ENCODE measurements at places on chromosomes 13 and 19. TPM values are rescaled to one million over a fixed set of nuclear protein-coding genes. Genes with fewer than 3 reads are reported as not detected.

CGB8 gene
- total RNA-seq = not detected

ZNF426 gene
- 20.0 TPM for total RNA-seq

CGB2 gene
- not detected for total RNA-seq

- no peaks in the 10 kb centered on the region for H3K36me3 ChIP-seq
- peak; percentile 48 for DNase-seq
- no peak overlapping the region for H3K4me3 ChIP-seq
- no peaks in the 10 kb centered on the region for H3K27me3 ChIP-seq
- H3K27ac ChIP-seq = no peak overlapping the region
- no peaks in the 10 kb centered on the region for H3K4me1 ChIP-seq
These were observed 50.3 kb downstream of the ZNF44 start for GRCh38 chr19:12244370-12244769.

- H3K4me1 ChIP-seq = peaks cover 36% of the 10 kb centered on the region
- no peak for DNase-seq
- no peaks in the 10 kb centered on the region for H3K27me3 ChIP-seq
- H3K4me3 ChIP-seq = no peak overlapping the region
- H3K27ac ChIP-seq = no peak overlapping the region
- H3K36me3 ChIP-seq = no peaks in the 10 kb centered on the region
These were observed 14.7 kb upstream of the HMGB1 start for GRCh38 chr13:30480292-30480950.

PCID2 gene
- 107 TPM for total RNA-seq

PLK5 gene
- 0.23 TPM for total RNA-seq

SH2D3A gene
- total RNA-seq = 25.6 TPM

- DNase-seq = no peak
- H3K36me3 ChIP-seq = peaks cover 4% of the 10 kb centered on the region
- H3K27ac ChIP-seq = no peak overlapping the region
- no peak overlapping the region for H3K4me3 ChIP-seq
These were observed 15.1 kb upstream of the POU4F1 start for GRCh38 chr13:78618411-78618810.

CBARP gene
- 10.8 TPM for total RNA-seq

OR7C1 gene
- total RNA-seq = not detected

DNA sequence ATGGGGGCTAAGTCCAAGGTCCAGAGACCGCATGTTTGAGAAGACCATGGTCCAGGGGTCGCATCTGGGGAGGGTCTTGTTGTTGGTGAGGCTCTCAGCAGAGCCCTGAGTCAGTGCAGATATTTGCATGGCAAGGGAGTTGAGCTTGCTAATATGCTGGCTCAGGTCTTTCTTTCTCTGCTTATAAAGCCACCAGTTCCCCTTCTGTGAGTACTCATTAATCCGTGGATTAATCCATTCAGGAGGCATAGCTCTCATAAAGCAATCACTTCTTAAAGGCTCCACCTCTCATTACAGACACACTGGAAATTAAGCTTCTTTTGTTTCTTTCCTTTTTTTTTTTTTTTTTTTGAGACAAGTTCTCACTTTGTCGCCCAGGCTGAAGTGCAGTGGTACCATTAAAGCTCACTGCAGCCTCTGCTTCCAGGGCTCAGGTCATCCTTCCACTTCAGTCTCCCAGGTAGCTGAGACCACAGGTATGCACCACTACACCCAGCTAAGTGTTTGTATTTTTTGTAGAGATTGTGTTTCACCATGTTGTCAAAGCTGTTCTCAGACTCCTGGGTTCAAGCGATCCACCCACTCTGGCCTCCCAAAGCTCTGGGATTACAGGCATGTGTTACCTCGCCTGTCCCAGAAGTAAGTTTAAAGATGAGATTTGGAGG is 216.4 kb downstream of the SLITRK5 start:
- no peak for DNase-seq
- no peak overlapping the region for H3K4me3 ChIP-seq
- no peak overlapping the region for H3K27ac ChIP-seq
- H3K4me1 ChIP-seq = peaks cover 7% of the 10 kb centered on the region
- H3K27me3 ChIP-seq = no peaks in the 10 kb centered on the region

DNA sequence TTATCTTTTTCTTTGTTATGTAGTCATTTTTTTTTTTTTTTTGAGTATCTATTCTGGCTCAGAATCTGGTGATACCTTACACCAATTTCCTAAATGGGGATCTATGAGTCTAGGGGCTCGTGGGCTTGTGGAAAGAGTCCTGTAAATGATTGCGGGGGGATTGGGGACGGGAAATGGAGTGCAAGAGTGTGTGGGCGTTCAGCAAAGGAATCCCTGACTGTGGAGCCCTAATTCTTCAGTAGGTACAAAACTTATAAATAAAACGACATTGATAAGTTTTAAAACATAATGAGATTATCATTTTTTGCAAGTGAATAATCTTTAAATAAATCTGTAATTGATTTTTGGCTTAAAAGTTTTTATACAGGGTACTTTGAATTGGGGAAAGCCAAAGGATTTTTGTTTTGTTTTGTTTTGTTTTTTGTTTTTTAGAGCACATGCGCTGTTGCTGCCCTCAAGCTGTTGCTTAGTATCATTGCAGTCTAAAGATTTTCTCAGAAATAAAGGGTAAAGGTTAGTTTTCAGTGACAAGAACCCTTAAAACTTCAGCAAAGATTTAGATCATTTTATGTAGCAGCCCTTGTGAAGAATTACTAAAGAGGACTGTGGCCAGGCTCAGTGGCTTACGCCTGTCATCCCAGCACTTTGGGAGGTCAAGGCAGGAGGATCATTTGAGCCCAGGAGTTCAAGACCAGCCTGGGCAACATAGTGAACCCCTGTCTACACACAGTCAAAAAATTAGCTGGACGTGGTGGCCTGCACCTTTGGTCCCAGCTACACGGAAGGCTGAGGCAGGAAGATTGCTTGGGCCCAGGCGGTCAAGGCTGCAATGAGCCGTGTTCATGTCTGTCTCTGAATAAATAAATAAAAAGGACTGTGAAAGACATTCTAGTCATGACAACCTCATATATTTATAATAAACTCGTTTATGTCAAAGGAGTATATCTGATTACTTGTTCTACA is 1.7 kb downstream of the ERCC5 start:
- H3K27ac ChIP-seq = no peak overlapping the region
- peak overlapping the region; percentile 89 for H3K4me3 ChIP-seq
- DNase-seq = peak; percentile 59
- no peaks in the 10 kb centered on the region for H3K27me3 ChIP-seq
- no peaks in the 10 kb centered on the region for H3K36me3 ChIP-seq

PLA2G4C gene
- 3.4 TPM for total RNA-seq

DNA sequence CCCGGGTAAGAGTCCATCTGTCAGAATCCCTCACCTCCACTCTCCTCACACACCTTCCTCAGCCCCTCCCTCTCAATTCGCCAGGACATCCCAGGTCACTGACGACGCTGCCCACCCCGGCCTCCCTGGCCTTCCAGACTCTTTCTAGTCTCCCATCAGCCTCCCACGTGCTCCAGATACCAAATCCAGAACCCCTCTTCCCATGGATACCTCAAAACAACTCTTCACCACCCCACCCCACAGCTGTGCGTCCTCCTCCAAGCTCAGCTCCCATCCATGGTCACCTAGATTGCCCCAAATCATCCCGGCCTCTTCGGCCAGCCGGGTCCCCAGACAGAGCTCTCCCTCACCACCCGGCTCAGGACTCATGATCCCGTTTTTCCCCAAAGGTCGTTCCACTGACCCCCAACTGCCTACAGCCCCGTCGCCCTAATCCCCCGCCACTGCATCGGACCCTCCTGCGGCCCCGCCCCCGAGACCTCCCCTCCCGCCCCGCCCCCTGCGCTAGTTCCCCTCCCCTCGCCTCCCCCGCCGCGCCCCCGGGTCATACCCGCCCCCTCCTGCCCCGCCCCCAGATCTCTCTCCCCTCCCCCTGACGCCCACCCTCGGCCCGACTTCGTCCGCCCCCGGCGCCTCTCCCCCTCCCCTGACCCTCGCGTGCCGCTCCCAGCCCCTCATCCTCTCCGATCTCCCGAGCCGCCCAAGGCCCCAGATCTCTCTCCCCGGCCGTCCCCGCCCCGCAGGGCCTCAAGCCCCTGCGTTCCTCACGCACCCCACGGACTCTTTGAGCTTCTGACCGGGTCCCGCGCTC is 546 bp downstream of the UBXN6 start:
- no peaks in the 10 kb centered on the region for H3K36me3 ChIP-seq
- H3K27me3 ChIP-seq = no peaks in the 10 kb centered on the region
- peak overlapping the region; percentile 77 for H3K4me3 ChIP-seq
- H3K27ac ChIP-seq = peak overlapping the region; percentile 92

- no peak for DNase-seq
- H3K36me3 ChIP-seq = no peaks in the 10 kb centered on the region
- H3K4me3 ChIP-seq = no peak overlapping the region
- no peak overlapping the region for H3K27ac ChIP-seq
These were observed 19.7 kb upstream of the IPO5 start for GRCh38 chr13:97933776-97934175.
